ENCODE measurements at places on chromosomes 5 and 9.

DNA sequence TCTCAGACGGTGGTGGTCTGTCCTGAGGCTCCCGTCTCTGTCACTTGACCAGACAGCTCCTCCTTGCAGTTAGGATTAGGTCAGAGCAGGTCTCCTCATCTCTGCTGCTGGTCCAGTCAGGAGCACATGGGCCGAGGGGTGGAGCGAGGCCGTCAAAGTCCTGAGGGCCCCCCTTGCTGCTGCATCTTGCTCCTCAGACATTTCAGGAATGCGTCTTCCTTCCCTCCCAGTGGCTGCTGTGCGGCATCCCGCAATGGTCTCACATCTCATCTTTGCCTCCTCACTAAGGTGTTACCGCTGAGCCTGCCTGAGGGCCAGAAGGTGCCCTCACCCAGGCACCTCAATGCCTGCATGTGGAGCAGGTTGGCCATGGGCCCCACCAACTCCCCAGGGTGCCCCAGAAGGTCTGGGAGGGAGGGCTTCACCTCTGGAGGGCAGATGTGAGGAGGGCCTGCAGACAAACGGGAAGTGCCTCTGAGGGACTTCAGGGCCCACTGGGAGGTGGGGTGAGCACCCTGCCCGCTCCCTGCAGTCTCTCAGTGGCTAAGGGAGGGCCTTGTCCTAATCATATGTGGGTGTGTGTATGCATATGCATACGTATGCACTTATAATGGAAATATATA is 137.7 kb upstream of the LMX1B start:
- peak; percentile 27 for DNase-seq

DNA sequence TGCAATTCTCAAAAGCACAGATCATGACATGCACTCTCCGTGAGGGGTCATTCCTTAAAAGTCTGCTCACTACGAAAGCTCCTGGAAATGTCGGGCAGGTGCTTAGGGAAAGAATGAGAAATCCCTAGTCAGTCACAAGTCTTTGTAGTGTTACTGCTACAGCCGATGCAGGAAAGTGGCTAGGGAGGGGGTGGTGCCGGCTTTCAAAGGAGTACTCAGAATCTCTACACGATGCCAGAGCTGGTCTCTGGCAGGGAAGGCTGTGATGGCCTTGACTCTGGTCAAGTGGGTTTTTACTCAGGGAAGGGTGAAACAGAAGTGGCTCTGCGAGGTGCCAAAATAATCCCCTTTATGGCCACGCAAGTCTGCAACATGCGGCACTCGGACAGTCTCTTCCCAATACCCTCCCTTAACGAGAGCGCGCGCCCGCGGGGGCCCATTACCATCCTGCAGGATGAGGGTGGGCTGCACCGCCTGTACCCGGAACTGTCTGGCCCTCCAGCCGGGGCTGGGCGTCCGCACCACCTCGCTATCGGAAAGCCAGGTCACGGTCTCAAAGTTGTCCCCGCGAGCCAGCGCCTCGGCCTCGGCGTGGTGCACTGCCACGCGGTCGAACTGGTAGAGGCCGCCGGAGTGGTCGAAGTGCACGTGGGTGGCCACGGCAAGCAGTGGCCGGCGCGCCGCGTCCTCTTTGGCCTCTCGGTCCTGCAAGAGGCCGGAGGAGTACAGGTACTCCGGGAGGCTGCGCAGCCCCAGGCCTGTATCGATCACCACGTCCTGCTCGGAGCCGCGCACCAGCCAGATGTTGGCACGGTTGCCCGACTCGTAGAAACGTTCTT is 956 bp downstream of the MBLAC2 start:
- no peak for DNase-seq

DNA sequence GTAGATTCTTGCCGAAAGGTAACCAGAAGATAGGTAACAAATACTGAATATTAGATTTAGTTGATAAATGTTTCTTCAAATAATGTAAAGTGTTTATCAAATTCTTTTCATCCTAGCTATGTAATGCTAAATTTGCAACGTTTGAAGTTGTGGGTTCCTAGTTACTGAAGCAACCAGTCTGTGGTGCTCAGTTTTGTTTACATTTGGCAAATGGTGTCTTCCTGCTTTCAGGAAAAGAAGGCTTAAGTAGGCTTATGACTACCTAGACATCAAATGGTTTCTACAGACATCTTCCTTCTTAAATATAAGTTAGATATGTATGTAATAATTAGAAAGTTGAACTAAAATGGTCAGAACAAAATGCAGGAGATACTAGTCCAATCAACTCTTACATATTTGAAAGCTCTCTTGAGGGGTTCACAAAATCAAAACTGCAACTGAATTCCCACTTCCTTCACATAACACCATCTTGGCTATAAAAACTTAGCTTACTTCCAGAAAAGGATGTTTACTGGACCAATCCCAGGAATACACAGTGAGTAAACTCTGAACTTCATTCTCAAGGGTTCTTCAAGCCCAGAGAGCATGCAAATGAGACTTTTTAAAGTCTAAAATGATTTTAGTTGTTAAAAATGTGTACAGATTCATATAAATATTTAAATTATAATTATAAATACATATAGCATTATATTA is 125.7 kb upstream of the ITGA1 start:
- no peak for DNase-seq

- DNase-seq = no peak
Measured at GRCh38 chr9:70457235-70457634, 42.8 kb upstream of the KLF9 start.

GRCh38 chr9:111107141-111107540 is 68.9 kb upstream of the LPAR1 start:
- no peak for DNase-seq

GRCh38 chr5:168357876-168358275 is 66.4 kb downstream of the WWC1 start:
- DNase-seq = peak; percentile 44
